Astrocyte of the spinal cord (primary cell): ENCODE measurements at places on chromosomes 11 and 22.
A peak's percentile ranks its signal among the peaks of the same experiment; 100 is the strongest.

DNA sequence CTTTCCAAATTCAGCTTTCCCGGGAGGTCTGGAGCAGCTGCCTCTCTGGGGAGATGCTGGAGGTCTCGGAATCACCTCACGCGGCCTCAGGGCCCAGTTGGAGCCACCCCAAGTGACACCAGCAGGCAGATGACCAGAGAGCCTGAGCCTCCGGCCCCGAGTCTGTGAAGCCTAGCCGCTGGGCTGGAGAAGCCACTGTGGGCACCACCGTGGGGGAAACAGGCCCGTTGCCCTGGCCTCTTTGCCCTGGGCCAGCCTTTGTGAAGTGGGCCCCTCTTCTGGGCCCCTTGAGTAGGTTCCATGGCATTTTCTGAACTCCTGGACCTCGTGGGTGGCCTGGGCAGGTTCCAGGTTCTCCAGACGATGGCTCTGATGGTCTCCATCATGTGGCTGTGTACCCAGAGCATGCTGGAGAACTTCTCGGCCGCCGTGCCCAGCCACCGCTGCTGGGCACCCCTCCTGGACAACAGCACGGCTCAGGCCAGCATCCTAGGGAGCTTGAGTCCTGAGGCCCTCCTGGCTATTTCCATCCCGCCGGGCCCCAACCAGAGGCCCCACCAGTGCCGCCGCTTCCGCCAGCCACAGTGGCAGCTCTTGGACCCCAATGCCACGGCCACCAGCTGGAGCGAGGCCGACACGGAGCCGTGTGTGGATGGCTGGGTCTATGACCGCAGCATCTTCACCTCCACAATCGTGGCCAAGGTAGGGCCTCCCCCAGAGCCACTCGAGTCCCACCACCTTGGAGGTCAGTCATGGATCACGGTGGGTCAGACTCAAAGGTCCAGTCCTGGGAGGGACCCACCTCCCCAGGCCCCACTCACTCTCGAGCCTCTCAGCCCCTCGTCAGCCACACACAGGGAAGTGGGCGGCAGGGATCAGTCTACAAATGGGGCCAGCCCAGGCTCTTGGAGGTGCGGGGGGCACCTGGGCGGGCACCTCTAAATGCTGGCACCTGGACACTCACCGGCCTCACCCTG is 525 bp downstream of the SLC22A12 start:
- no peak for DNase-seq

- DNase-seq: no peak
These were observed 850.8 kb downstream of the BRD1 start for GRCh38 chr22:48976556-48977535.

DNA sequence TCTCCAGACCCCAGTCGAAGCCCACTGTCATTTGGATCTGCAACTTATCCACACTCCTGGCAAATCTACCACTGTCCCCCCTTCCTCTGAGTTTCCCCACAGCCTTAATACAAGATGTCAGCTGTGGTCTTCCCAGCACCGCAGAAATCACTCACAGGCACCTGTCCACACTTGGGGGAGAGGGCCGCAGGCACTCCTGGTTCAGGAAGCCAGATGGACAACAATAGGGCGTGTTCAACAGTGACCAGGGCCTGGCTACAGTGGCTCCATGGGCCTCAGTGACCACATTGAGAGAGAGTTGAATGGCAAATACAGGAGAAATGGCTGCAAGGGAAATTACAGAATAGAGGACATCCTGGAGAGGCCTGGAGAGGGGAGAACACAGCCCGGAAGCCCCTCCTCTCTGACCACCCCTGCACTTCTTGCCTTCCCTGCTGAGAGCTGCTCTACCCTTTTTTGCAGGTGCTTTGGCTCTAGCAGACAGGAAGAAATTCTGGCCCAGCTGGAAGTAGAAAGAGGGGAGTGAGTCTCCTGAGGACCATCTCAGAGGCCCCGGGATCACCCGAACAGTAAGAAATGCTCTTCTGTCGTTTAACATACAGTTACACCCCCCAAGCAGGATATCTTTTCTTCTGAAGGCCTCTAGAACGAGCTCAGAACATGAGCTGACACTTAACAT is 164.6 kb downstream of the FEZ1 start:
- no peak for DNase-seq

DNA sequence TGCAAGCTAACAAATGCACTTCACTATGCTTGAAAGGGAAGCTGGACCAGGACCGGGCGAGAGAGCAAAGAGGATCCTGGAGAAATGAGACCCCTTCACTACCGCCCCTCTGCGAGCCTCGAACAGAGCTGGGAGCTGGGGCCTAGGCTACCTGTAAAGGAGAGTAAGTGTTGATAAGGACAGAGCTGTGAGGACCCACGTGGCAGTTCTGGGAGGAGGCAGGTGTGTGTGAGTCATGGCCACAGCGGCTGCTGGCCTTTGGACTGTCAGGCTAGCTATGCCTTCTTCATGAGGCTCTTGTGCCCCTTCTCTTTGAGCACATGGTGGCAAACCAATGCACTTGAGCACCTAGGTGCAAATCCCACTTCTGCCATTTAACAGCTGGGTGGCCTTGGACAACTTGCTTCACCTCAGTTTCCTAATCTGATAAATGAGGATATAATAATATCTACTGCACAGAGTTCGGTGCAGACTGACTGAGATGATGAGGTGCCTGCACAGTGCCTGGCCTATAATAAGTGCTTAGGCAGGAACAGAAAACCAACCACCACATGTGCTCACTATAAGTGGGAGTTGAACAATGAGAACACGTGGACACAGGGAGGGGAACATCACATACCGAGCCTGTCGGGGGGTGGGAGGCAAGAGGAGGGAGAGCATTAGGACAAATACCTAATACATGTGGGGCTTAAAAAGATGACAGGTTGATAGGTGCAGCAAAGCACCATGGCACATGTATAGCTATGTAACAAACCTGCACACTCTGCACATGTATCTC is 35.3 kb upstream of the KCNJ11 start:
- no peak for DNase-seq

- DNase-seq: peak; percentile 69
These were observed 8.4 kb upstream of the CCKBR start for GRCh38 chr11:6251120-6251733.

GRCh38 chr11:1592628-1593027 is 5.5 kb downstream of the KRTAP5-2 start:
- DNase-seq: no peak

DNA sequence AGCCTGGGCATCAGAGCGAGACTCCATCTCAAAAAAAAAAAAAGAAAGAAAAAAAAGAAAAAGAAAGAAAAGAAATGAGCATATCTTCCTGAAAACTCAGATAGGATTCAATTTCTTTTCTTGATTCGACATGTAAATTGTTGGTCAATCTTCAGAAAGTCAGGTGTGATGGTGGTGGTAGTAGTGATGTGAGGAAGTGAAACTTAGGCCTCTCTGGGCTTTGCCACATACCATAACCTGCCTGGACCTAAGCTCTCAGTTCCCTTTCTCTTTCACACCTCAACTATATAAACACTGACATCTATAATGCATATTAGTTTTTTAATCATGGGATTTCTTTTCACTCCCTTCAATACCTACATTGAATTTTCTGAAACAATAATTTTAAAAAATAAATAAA is 98.0 kb upstream of the TBCEL start:
- DNase-seq: no peak

DNA sequence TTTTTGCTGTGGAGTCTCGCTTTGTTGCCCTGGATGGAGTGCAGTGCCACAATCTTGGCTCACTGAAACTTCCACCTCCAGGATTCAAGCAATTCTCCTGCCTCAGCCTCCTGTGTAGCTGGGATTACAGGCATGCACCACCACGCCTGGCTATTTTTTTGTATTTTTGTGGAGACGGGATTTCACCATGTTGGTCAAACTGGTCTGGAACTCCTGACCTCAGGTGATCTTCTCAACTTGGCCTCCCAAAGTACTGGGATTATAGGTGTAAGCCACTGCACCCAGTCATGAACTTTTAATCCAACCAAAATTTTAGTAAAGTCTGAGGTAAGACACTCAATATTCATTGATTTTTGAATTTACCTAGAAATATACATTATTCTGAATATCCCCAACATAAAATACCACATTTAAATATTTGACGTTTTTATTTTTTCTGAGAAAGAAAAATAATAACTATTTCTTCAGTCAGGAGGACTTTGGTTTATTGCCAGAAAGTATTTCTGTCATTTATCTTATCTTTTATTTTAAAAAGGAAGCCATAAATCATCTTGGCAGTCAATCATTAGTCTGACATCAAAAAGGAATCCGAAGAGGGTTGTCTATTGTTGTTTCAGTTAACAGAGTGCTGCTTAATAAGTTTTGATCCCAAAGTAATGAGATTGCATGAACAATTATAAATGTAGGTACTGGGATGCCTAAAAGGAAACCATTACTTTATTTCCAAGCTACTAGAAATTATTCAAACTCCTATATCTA is 102.2 kb upstream of the GRIA4 start:
- DNase-seq: no peak

GRCh38 chr11:106463154-106463553 is 385.7 kb downstream of the AASDHPPT start:
- no peak for DNase-seq

DNA sequence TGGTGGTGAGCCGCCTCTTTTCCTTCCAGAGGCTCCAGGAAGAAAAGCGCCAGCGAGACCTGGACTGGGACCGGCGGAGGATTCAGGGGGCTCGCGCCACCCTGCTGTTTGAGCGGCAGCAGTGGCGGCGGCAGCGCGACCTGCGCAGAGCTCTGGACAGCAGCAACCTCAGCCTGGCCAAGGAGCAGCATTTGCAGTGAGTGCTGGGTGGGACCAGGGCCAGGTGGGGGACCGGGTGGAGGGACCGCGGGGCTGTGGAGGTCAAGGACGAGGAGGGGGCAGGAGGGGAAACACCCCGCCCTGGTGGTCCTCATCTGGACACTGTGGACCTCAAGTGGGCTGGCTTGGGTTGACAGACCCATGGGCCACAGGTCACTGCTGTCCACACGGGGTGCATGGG is 17.4 kb downstream of the RIBC2 start:
- DNase-seq: no peak

- DNase-seq: no peak
These were observed 31.3 kb downstream of the SERPINH1 start for GRCh38 chr11:75593286-75593915.

DNA sequence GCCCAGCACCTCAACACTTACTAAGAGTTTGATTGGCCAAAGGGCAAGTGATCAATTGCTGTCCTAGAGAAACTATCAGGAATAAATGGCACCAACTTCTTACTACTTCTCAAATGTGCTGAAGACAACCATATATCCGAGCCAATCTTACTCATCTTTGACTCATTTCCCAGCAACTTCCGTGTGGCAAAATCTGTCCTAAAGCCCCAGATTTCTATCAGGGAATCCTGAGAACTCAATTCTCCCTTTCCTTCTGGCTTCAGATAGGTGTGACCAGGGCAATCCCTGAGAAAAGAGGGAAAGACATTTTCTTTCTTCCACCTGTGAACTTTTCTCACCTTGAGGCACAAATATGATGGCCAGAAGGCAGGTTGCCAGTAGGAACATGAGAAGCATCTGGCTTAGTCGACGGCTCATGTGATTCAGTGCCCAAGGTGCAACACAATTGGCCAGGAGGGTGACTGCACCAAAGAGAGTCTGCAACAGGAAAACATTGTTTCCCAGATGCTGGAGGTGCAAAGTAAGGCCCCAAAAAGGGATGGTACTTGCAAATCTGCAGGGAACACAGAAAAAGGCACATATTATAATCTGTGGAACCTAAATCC is 21.8 kb upstream of the SLC22A24 start:
- DNase-seq: no peak

GRCh38 chr22:20022231-20022977 is 1.5 kb downstream of the TANGO2 start:
- DNase-seq: no peak

- peak; percentile 74 for DNase-seq
These were observed 39.3 kb downstream of the AMBRA1 start for GRCh38 chr11:46554213-46555147.

DNA sequence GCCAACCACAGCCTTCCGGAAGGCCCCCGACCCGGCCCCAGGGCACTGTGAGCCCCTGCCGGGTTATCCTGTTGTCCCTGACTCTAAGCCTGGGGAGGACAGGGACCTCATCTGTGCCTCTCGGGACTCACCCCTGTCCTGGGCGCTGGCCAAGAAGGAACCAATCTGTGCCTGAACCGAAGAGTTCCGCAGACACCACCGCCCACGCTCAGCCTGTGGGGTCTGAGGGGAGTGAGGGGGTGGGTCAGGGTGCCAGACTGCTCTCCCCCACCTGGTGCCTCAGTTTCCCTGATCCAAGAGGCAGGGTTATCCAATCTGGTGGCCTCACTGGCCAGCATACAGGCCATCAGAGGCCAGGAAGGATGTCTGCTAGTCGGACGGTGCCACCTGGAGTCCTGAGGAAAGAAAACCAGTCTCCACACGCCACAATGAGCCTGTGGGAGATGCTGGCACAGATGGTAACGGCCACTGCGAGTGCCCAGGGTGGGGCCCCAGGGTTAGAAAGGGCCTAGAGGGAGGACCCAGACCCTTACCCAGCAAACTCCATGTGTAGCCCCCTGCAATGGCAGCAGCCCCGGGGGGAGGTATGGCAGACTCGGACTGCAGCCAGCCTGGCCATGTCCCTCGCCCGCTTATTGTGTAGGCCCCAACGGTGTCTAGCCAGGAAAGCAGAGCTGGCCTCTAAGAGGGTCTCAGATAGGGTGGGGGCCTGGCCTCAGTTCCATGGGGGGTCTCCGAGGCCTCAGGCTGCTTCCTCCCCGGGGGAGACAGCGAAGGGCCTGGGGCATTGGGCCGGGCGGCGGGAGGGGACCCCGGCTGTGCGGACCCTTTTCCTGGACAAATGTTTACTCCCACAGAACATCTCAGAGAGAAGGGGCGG is 827 bp upstream of the TNNT3 start:
- no peak for DNase-seq

GRCh38 chr22:21951931-21952465 is 650 bp downstream of the PPM1F start:
- DNase-seq: peak; percentile 48

GRCh38 chr11:122852074-122852795 is 13.9 kb downstream of the CRTAM start:
- DNase-seq: peak; percentile 22

GRCh38 chr11:35102267-35102666 is 36.7 kb upstream of the CD44 start:
- no peak for DNase-seq

- DNase-seq: no peak
These were observed 202.4 kb upstream of the PDGFD start for GRCh38 chr11:104366321-104366734.

GRCh38 chr11:115886422-115886733 is 382.2 kb upstream of the CADM1 start:
- no peak for DNase-seq

DNA sequence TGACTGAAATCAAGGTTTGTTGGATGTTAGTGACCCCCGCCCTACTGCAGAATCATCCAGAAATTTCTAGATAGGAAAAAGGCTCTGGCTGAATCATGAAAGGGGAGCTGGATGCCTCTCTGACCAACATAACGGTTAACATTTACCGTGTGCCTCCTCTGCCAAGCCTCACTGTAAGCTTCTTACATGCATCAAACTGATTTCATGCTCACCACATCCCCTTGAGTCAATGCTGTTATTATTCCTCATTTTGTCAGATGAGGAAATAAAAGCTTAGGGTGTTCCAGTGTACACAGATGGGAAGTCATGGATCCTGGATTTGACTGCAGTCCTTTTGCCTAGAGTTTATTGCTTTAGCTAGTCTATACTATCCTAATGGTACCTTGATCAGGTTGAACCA is 5.9 kb upstream of the HMOX1 start:
- peak; percentile 71 for DNase-seq
